ENCODE measurements at places on chromosomes 13 and 19.

GRCh38 chr13:39102981-39103490, 64.8 kb downstream of the NHLRC3 start:
- DNase-seq: no peak

DNA sequence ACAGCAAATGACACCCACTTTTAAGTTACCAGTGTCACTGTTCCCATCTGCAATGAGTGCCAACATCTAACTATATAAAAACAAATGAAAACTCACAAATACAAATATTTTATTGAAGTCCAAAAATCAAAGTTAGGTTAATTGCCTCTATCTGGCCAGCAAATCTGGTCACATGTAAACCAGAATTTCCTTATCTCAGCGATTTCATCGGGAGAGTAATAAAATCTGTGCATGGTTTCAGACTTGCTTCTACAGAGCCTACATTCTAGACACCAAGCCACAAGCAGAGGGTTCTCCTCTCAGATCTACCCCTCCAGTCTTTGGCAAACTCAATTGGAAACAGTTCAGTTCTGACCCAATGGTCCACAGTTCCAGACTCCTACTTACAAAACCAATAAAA, 189.6 kb downstream of the ABCC4 start:
- DNase-seq: no peak

- DNase-seq: no peak
Measured at GRCh38 chr19:33831825-33832224, 35.2 kb downstream of the KCTD15 start.

- DNase-seq: no peak
Measured at GRCh38 chr13:22138947-22139346, 468.1 kb downstream of the FGF9 start.

- DNase-seq: no peak
Measured at GRCh38 chr13:43764349-43764748, 22.4 kb downstream of the ENOX1 start.

- no peak for DNase-seq
Measured at GRCh38 chr13:41746259-41746658, 214.7 kb downstream of the VWA8 start.

DNA sequence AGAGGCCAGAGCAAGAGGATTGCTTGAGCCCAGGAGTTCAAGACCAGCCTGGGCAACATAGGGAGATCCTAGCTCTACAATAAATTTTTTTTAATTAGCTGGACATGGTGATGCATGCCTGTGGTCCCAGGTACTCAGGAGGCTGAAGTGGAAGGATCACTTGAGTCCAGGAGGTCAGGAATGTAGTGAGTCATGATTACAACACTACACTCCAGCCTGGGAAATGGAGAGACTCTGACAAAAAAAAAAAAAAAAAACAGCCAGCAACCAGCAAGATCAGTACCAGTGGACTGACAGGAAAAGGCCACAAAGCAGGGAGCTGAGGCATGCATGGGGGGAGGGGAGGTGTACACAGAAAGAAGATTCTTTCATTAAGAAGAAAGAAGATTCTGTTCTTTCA, 52.7 kb upstream of the RFXAP start:
- DNase-seq: no peak

DNA sequence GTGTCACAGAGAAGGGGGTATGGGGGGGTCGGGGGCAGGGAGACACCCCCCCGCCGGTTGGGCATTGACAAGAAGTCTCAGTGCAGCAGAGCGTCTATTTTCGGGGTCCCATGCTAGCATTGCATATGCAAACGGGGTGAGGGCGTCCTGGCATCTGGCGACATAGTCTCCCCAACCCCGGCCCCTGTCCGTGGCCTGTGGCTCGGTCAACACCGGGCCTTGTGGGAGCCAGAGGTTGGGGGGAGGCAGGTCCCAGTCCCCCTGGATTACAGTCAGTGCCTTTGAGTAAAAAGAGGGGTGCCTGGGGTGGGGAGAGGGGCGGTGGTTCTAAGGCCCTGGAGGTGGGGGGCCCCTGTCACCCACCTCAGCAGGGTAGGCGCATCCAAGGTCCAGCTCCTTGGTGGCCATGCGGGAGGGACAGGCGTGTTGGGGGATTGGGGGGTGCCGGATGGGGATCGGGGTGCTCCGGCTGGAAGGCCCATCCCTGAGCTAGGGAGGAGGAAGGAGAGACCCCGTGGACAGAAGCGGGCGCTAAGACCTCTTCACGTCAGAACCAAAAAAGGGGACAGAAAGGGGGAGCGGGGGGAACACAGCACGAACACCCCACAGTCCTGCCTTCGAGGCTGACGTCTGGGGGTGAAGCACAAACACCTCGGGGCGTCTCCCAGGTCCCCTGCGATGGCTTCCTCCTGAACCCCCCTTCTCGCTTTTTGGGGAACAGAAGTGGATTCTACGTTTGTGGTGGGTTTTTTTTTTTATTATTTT, 20.9 kb downstream of the ZBTB7A start:
- no peak for DNase-seq

- DNase-seq: peak; percentile 61
Measured at GRCh38 chr13:41458761-41459431, 1.5 kb downstream of the RGCC start.

DNA sequence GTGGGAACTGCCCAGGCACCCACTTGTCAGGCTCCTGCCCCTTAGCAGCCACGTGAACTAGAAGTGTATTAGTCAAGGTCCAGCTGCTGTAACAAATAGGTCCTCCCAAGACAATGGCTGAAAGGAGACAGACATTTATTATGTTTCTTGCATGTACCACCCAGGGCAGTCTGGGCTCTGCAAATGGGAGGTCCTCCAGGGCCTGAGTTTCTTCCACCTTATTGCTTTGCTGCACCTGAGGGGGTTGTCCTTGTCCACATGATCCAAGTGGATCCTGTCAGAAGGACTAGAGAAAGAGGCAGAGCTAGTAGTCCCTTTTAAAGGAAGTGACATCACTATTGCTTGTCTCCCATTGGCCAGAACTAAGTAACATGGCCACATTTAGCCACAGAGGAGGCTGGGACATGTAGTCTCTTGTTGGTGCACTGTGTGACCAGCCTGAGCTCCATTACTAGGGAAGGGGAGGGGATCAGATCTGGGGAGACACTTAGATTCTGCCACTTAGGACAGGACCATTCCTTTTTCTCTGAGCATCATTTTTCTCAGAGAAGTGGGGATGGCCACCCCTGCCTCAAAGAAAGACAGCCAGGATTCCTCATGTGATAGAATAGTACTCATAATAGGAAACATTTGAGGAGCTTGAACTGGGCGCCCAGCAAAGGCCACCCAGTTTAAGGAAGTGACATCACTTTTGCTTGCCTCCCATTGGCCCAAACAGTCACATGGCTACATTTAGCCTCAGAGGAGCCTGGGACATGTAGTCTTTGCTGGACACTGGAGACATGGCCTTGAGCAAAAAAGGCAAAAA, 15.1 kb downstream of the CC2D1A start:
- DNase-seq: peak; percentile 34

DNA sequence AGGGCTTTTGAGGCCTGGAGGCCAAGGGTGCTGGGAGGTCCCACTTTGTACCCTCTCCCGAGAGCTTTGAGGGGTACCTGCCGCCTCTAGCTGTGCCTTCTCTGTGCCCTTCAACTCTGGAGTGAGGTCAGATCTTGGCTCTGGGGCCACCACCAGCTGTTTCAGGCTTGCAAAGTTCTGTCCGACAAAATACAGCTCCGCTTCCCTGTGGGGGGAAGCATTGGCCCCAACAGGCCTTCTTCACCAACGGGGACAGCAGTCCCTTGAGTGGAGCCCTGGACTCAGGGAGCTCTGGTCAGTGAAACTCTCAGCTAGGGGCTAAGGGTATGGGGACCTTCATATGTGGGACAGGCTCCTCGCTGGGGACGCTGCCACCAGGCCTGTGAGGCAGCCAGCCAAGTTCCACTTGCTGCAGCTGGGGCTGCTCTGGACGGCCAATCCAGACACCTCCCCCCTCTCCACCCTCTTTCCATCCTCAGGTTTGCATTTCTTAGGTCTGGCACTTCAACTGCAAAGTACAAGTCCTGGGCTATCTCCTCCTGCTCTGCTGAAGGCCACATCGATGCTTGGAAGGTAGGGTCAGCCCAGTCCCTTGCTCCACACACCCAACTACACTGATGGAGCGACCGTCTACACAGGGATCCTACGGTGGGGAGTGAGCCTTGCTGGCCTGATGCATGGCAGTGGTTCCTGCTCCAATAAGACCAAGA, 46.8 kb downstream of the C13orf46 start:
- no peak for DNase-seq

GRCh38 chr19:48646722-48647216, 782 bp upstream of the CA11 start:
- no peak for DNase-seq

DNA sequence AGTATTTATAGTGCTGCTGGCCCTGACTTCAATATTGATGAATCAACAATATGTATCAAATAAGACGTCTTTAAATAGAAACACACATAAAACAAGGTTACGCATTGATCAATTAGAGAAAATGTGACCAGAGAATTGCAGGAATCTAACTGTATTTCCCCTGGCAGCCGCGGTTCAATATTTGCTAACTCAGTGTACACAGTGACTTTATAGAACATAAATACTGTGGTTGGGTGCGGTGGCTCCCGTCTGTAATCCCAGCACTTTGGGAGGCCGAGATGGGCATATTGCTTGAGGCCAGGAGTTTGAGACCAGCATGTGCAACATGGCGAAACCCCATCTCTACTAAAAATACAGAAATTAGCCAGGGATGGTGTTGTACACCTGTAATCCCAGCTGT, 22.8 kb upstream of the UPF3A start:
- DNase-seq: no peak

DNA sequence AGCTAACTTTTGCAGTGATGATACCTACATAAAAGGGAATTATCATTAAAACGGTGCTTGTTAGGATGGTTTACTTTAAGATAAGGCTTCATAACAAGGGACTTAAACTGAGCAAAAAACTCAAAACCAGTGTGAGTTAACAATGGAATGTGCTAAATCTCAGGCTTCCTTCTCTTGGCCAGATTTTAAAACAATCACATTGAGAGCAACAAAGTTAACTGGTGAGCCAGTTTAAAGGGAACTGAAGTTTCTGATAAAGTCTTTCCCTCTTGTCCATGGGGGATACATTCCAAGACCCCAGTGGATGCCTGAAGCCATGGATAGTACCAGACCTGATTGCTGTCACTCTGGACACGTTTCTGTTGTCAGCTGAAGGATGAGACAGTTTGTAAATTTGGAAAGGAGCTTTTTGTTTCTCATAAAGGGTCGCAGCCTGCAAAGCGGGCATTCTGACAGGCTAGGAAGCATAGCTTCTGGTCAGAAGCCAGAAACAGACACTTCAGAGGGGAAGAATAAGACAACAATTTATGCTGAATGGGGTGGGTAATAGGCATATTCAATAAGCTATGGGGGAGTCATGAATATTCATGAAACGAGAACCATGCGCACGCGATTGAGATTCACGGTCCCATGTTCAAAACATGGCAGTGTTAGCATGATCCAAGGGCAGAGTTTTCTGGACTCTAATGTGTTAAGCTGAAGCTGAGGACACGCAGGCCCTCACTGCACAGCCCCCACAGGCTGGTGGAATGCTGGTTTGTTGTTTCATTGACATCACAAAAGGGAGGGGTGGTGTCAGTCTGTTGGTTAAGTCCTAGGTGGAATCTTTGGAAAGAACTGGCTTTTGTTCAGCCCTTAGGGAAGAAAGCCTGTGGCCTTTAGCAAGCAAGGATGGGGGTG, 150.6 kb upstream of the RNF113B start:
- DNase-seq: no peak

DNA sequence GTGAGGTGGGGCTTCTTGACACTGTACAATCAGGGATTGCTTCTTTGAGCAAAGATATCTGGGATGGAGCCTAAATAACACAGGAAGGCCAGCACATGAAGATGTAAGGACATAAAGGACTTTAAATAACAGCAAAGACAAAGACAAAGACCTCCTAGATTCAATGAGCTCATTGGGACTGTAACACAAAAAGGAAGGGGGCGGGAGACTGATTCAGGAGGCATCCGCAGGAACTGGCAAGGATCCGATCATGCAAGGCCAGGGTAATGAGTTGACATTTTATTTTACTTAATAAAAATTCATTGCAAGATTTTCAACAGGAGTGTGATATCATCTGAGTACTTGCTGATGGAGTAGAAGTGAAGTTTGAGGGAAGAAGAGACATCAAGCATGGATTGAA, 121.5 kb downstream of the LHFPL6 start:
- DNase-seq: no peak

- no peak for DNase-seq
Measured at GRCh38 chr19:46351241-46352041, 4.6 kb downstream of the PPP5C start.

DNA sequence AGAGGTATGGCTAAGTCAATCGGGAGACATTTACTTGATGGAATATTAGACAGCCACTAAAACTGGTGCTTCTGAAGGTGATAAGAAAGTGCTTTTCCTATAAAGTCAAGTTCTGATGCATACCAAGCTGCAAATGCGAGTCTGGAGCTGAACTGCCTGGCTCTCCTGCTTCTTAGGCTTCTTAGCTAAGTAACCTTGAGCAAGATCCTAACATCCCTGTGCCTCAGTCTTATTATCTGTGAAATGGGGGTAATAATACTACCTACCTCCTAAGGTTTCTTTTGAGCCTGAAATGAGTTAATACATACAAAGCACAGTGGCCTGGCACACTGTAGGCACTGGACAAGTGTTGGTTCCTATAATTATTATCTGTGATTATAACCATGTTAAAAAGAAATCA, 64.5 kb downstream of the ZIC5 start:
- no peak for DNase-seq

DNA sequence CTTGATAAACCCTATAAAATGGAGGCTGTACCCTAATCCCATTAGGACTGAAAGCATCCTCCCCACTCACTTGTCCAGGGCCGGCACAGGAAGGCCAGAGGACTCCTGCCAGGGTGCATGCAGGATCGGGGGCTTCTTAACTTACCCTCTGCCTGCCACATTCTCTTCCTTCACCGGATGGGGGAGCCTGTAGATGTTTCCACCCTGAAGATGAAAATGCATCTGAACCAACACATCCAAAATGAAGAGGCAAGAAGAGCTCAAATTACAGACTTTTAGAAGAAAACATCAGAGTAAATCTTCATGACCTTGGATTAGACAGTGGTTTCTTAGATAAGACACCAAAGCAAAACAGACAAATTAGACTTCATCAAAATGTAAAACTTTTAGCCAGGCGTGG, 25.9 kb upstream of the NAPA start:
- DNase-seq: no peak

- no peak for DNase-seq
Measured at GRCh38 chr13:88107570-88107969, 436.4 kb downstream of the SLITRK5 start.

All from stimulated activated naive CD8-positive, alpha-beta T cell treated with anti-CD3 and anti-CD28 coated beads, Interleukin-15, amount 100 ng/mL, for 72 hours (primary cell).